ENCODE measurements at places on chromosomes 13 and 19. TPM values are rescaled to one million over a fixed set of nuclear protein-coding genes. Genes with fewer than 3 reads are reported as not detected.

The LILRB3 gene
- total RNA-seq = 0.17 TPM

The GPR18 gene
- total RNA-seq = not detected

The AKT1S1 gene
- 102 TPM for total RNA-seq

The NCR1 gene
- not detected for total RNA-seq

The ADM5 gene
- total RNA-seq = 3.1 TPM

The MKNK2 gene
- 57.8 TPM for total RNA-seq

The ATP1A3 gene
- total RNA-seq = 4.5 TPM

The S1PR5 gene
- 1.6 TPM for total RNA-seq

The LHB gene
- total RNA-seq = not detected

The ZFP82 gene
- 2.1 TPM for total RNA-seq

The KASH5 gene
- total RNA-seq = not detected

The SIGLEC12 gene
- not detected for total RNA-seq

The GRIK5 gene
- total RNA-seq = 0.48 TPM

The MCEMP1 gene
- total RNA-seq = not detected

The GGN gene
- 0.08 TPM for total RNA-seq

The SHD gene
- total RNA-seq = not detected

The EBI3 gene
- total RNA-seq = 3.4 TPM

The SMAD9 gene
- 0.14 TPM for total RNA-seq

The FRY gene
- total RNA-seq = 0.09 TPM

The FUZ gene
- total RNA-seq = 15.0 TPM

The SMIM7 gene
- 71.8 TPM for total RNA-seq

The DHDH gene
- 1.6 TPM for total RNA-seq

The PRR12 gene
- total RNA-seq = 35.7 TPM

The ACP7 gene
- 0.06 TPM for total RNA-seq

The SSC5D gene
- 0.58 TPM for total RNA-seq
